ENCODE measurements at places on chromosomes 11 and 22.

DNA sequence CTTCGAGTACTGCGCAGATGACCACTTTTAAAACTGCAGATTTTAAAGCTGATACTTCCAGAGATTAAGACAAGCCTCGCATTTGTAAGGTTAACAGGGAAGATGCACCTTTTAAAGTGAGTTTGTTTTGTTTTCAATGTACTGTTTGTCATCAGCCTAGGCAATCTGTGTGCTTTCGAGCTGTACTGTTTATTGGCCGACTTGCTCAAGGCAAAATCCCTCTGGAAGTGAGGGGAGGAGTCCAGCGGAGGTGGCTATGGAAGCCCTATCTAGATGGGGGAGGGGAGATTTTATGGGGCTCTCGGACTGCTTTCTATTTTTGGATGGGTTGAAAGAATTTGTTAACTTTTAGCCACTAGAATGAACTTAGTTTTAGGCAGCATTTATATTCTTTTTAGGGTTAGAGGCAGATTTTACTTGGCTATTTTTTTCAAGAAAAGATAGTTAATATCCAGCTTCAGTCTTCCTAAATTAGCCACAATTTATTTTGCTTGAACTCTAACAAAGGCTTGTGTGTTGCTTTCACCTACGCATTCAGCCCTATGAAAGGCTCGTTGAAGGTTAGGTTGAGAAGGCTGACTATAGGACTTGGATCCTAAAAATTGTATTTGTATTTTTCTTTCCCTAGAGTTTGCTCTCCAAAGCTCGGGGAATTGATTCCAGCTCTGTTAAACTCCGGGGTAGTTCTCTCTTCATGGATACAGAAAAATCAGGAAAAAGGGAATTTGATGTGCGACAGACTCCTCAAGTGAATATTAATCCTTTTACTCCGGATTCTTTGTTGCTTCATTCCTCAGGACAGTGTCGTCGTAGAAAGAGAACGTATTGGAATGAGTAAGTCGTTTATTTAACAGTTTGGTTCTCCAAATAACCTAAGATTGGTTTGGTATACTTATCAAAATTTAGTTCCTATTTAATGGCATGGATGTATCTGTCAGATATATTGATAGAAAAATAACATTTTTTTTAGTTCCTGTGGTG lies 2.1 kb downstream of the WEE1 start:
- no peak for DNase-seq

- no peak for DNase-seq
Measured at GRCh38 chr22:45961679-45962433, 15.1 kb downstream of the WNT7B start.

DNA sequence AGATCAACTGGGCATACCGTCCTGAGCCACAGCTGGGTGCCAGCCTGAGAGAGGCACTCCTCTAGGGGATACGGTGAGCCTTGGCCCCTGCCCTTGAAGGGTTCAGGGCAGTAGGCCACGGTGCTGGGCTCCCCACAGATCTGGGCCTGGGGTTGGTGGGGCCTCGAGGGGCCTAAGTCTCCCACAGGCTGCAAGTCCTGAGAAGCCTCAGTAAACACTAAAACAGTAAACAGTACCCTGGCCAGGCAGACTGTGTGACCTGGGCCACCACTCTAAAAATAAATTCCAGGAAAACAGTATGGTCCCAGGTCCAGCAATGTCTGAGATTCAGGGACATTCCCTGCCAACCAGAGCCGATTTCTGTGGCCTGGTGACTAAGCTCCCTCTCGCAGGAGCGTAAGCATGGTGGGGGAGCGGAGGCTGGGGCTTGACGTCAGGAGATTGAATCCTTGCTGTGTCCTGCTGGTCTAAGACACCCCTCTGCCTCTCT lies 2.3 kb upstream of the RHOD start:
- DNase-seq = no peak

GRCh38 chr22:25409240-25409639 lies 155.2 kb upstream of the GRK3 start:
- DNase-seq = no peak

DNA sequence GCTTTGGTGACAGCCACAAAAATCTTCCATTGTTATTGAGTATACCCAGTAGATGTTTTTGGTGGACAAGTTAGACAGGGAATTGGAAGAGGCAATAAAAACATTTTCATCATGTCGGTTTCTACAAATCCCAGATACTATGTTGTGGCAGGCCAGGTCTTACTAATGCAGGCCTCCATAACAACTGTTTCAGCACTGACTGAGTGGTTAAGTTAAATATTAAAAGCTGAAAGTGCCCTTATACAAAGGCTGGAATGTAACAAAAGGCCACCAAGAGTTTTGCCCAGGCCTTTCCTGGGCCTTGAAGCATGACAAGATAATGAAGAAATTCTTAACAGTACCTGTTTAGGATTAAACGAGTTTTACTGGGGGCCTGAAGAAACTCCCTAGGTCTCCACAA lies 29.3 kb downstream of the DMC1 start:
- DNase-seq = no peak

DNA sequence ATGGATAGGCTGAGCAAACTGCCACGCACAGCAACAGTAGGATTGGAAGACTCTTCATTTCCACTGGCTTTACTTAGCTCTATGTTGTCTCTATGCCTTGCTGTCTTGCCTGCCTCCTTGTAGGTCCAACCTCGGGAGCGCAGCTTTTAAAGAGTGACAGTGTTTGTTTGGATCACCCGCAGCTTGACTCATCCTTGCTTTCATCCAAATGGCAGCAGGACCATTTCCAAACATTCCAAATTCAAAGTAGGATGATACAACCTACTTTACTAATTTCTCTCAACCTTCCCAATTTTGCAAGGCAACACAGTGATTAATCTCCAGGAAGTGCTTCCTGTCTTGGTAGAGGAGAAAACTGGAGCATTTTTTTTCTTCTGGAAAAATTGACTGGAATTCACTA lies at the start of gene MMP3:
Gene MMP3 (minus strand): TSS at position 121 of the 400 bp plus-strand sequence. CDS start 63 bp downstream, at position 58.
- no peak for DNase-seq

DNA sequence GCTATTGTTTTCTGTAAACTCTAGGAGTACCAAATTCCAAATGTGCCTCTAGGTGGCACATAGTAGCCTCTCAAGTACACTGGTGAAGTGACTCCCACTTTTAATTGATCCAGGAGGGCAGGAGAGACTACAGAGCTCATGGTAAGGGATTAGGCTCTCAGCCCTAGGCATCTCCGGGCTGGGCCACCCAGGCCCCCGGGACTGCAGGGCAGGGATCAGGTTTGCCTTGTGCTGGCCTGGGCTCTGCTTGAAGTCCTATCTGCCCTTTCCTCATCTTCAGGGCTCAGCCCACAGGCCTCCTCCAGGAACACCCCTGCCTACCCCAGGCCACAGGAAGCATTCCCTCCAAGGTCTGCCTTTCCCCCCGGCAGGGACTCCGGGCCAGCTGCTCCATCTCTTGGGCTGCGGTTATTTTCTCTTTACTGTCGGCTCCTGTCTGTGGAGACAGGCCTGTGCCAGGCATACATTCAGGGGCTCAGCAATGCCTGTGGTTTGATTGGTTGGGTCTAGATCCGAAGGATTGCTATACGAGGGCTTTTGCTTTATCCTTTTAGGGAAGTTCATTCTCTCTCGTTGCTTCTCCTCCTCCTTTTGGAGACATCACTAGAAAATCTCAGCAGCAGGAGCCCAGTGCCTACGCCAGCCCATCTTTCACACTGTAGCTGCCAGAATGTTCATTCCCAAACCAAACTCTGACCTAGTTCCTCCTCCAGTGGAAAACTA lies 32.8 kb downstream of the PARVA start:
- DNase-seq = no peak

All from T-helper 22 cell (primary cell).